ENCODE measurements at places on chromosomes 2 and 18.

DNA sequence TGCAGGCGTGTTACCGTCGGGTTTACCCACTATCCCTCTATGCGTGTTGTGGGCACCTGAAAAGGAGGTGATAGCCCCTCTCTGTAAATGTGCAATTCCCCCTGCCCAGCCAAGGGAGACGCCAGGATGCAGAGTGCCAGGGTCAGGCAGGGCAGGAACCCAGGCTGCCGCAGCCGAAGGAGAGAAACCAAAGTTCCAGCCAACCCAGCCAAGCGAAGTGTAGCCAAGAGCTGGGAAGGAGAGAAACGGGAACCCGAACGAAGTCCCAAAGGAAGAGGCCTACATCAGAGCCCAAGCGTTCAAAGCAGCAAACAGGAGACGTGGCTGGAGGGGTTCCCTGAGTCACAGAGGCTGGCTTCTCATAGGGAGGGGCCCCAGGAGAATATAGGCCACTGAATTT lies 24.2 kb upstream of the SPR start:
- no peak overlapping the region for H3K27ac ChIP-seq
- no peaks in the 10 kb centered on the region for H3K4me1 ChIP-seq
- DNase-seq: no peak
- H3K36me3 ChIP-seq: no peaks in the 10 kb centered on the region

GRCh38 chr2:191496838-191497237 lies 181.1 kb upstream of the NABP1 start:
- H3K27ac ChIP-seq: no peak overlapping the region
- H3K4me3 ChIP-seq: no peak overlapping the region
- H3K4me1 ChIP-seq: no peaks in the 10 kb centered on the region
- no peak for DNase-seq
- H3K36me3 ChIP-seq: no peaks in the 10 kb centered on the region
- no peaks in the 10 kb centered on the region for H3K27me3 ChIP-seq

DNA sequence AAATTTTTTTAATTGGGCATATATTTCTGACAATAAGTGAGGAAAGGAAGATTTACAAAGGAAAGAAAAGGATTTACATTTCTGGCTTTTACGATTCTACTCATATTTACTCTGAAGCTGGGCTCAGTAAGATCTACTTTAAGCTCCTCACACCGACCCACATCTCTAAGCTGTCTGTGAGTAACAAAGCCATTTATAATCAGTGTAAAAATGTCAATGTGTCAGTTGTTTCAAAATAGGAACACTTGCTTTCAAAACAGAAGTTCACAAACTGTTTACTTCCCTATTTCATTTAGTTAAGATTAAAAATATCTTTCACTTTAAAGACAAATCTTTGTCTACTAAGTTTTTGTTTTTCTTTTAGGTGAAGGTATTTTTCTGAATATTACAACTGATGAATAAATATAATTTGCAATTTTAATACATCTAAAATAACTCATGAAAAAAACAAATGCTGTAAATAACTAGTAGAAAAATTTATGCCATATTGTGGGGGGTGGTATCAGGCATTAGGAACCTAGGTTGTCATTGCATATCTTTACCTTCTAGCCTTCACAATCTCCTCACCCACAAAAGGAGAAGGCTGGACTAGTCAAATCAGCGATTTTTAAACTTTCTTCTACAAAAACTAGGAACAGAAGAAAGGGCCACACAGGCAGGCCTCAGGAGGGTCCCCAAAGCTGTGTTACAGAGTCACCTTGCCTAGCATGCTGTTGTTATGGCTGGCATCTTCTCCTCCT lies 64.5 kb downstream of the TMEM131 start:
- DNase-seq: no peak
- peaks cover 33% of the 10 kb centered on the region for H3K4me1 ChIP-seq
- no peaks in the 10 kb centered on the region for H3K27me3 ChIP-seq
- no peak overlapping the region for H3K4me3 ChIP-seq
- no peak overlapping the region for H3K27ac ChIP-seq
- no peaks in the 10 kb centered on the region for H3K36me3 ChIP-seq

DNA sequence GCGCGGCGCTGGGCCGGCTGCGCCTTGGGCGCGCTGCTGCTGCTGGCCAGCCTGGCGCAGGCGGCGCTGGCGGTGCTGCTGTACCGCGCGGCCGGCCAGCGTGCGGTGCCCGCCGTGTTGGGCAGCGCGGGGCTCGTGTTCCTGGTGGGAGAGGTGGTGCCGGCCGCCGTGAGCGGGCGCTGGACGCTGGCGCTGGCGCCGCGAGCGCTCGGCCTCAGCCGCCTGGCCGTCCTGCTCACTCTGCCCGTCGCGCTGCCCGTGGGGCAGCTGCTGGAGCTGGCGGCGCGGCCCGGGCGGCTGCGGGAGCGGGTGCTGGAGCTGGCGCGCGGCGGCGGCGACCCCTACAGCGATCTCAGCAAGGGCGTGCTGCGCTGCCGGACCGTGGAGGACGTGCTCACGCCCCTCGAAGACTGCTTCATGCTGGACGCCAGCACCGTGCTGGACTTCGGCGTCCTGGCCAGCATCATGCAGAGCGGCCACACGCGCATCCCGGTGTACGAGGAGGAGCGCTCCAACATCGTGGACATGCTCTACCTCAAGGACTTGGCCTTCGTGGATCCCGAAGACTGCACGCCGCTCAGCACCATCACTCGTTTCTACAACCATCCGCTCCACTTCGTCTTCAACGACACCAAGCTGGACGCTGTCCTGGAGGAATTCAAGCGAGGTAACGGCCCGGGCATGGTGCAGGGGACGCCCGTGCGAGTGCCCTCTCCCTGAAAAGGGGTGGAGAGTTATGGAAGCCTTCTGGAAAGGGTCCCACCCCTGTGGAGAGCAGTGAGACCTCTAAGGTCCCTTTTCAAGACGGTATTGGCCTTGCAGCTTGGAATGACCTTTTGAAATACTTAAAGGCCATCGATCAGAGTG lies 1.0 kb downstream of the CNNM3 start:
- peak overlapping the region; percentile 94 for H3K27ac ChIP-seq
- H3K4me3 ChIP-seq: peak overlapping the region; percentile 89
- no peaks in the 10 kb centered on the region for H3K27me3 ChIP-seq

DNA sequence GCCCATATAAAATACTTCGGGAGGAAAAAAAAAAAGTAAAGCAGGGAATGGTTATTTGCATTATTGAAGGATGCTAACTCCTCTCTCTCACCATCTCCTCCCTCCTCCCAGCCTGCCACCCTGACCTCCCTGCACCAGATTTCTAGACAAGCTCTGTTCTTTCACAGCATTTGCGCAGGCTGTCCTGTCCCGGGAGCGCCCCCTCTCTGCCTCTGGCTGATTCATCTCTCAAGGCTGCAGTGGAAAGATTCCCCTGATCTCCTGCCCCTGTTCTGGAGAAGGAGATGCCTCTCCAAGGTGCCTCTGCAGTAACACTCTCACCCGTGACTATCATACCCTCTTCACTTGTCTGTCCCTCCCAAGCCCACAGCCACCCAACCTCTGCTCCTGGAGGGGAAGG lies 38.5 kb downstream of the COL4A4 start:
- H3K36me3 ChIP-seq: peaks cover 1% of the 10 kb centered on the region
- DNase-seq: no peak
- H3K4me3 ChIP-seq: no peak overlapping the region
- H3K27ac ChIP-seq: no peak overlapping the region
- H3K4me1 ChIP-seq: no peaks in the 10 kb centered on the region

DNA sequence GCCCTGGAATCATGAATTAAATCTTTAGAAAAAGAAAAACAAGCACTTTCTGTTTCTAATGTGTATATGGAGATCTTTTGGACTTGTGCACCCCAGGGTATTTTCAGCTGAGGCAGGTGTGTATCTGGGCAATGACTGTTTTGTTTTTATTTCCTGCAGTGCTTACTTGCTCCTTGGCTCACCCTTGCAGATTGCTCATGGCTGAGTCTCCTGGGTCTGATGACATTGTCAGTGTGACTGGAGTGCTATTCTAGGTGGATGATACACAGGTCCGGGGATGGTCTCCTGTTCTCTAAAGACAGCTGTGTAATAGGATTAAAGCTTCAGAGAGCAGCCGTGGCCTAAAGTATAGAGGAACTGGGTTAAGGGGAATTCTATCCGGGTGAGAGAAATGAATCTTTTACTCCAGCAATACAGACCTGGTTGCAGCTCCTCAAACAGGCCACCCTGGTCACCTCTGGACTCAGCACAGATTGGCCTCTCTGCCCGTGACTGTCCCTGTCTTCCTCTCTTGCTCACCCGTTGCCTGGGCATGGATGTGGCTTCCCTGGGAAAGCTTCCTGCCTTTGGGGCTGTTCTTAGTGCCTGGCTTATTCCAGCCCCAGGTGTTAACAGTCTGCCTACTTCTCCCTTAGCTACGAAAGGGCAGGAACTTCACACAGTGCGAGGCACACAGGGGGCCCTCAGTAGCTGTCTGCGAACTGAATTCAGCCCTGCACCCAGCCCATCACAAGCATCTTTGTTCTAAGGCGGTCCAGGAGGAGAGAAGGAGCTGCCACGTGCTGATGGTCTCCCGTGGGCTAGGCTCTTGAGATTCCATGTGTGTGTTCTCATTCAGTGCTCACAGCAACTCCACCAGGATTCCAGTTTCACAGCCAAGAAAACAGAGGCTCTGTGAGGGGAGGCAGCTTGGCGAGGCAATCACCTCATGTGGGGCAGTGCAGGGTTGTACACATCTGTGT lies 84.3 kb downstream of the ACOXL start:
- H3K27me3 ChIP-seq: no peaks in the 10 kb centered on the region
- no peak for DNase-seq
- H3K27ac ChIP-seq: no peak overlapping the region
- no peak overlapping the region for H3K4me3 ChIP-seq
- no peaks in the 10 kb centered on the region for H3K36me3 ChIP-seq

GRCh38 chr2:62826141-62826540 lies 120.6 kb downstream of the EHBP1 start:
- peaks cover 10% of the 10 kb centered on the region for H3K36me3 ChIP-seq
- H3K4me1 ChIP-seq: peaks cover 2% of the 10 kb centered on the region
- no peak for DNase-seq
- H3K27ac ChIP-seq: no peak overlapping the region
- no peak overlapping the region for H3K4me3 ChIP-seq
- H3K27me3 ChIP-seq: no peaks in the 10 kb centered on the region

- no peaks in the 10 kb centered on the region for H3K36me3 ChIP-seq
- H3K4me3 ChIP-seq: no peak overlapping the region
- no peaks in the 10 kb centered on the region for H3K4me1 ChIP-seq
- no peak overlapping the region for H3K27ac ChIP-seq
- no peak for DNase-seq
Observed at GRCh38 chr2:53460937-53461336, 306.7 kb upstream of the CHAC2 start.

DNA sequence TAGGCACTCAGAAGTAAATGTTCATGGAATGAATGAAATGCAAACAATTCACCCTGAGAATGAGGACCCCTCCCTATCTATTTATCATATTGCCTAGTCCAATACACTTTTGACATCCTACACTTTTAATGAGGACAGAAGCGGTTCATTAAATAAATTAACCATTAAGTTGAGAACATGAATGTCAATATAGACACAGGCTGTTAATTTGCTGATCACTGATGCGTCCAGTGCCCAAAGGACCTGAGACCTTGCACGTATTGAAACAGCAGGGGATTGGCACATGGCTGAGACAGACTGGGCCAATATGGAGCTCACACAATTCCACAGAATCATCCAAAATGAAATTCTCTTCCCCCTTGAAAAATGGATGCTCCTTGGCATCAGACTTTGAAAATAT lies 430.0 kb downstream of the SLC4A3 start:
- no peaks in the 10 kb centered on the region for H3K27me3 ChIP-seq
- H3K4me3 ChIP-seq: no peak overlapping the region
- no peak overlapping the region for H3K27ac ChIP-seq

- peak; percentile 76 for DNase-seq
- H3K27ac ChIP-seq: no peak overlapping the region
- H3K27me3 ChIP-seq: no peaks in the 10 kb centered on the region
- no peaks in the 10 kb centered on the region for H3K36me3 ChIP-seq
- H3K4me3 ChIP-seq: no peak overlapping the region
- no peaks in the 10 kb centered on the region for H3K4me1 ChIP-seq
Observed at GRCh38 chr18:616380-616995, 19.7 kb downstream of the CLUL1 start.

GRCh38 chr18:79522451-79523205 lies 126.9 kb downstream of the NFATC1 start:
- no peaks in the 10 kb centered on the region for H3K36me3 ChIP-seq
- H3K4me1 ChIP-seq: peaks cover 3% of the 10 kb centered on the region
- H3K27ac ChIP-seq: no peak overlapping the region
- H3K4me3 ChIP-seq: no peak overlapping the region

GRCh38 chr2:201572846-201573508 lies 70.3 kb downstream of the TMEM237 start:
- DNase-seq: no peak
- H3K36me3 ChIP-seq: no peaks in the 10 kb centered on the region
- no peaks in the 10 kb centered on the region for H3K27me3 ChIP-seq
- no peak overlapping the region for H3K4me3 ChIP-seq

DNA sequence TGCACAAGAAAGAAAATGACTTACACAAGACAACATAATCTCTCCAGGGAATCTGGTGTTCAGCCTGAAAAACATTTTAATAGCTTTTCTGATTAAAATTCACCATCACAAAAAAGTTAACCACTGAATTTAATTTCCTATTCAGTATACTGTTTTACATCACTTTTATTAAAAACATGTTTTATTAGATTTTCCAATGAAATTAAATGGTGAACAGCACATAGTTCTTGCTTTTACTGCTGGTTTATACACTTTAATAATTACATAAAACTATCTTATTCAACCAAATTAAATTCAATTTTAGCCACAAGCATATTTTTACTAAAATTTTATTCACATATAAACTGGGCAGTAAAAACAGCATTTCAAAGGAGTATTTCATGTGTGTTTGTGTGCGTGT lies 138.3 kb downstream of the NOL4 start:
- H3K27me3 ChIP-seq: no peaks in the 10 kb centered on the region
- no peaks in the 10 kb centered on the region for H3K4me1 ChIP-seq
- no peak for DNase-seq
- H3K36me3 ChIP-seq: no peaks in the 10 kb centered on the region
- no peak overlapping the region for H3K27ac ChIP-seq

DNA sequence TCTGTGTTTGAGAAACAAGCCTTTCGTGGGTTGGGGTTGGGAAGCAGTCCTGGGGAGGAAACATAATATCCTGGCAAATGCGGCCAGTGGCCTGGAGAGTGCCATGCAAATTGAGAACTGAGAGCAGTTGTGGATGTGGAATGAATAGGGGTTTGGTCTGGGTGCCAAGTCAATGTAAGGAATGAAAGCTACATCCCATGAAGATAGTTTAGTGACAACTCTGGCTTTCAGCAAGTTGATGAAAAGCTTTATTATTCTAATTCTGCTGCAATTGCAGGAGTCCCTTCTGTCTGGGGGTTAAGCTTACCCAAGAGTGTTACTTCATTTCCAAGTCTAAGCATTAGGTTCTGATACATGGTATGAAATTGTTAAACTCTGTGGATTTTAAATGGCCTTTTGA lies 771.6 kb downstream of the DPP10 start:
- no peak overlapping the region for H3K4me3 ChIP-seq
- H3K4me1 ChIP-seq: no peaks in the 10 kb centered on the region
- H3K27ac ChIP-seq: no peak overlapping the region
- DNase-seq: no peak

DNA sequence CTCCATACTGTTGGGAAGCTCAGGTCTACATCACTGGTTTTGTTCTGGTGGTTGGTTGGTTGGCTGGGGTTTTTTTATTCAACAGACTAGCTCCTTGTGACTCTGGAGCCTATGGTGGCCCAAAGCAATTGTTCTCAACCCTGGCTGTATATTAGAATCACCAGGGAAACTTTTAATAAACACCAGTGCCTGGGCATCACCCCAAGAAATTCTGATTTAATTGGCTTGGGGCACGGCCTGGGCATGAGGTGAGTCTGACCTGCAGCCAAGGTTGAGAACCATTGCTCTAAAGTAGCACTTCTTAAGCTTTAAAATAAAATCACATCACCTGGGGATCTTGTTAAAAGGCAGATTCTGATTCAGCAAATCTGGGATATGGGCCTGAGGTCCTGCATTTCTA lies 184.1 kb downstream of the C1D start:
- no peak for DNase-seq
- H3K4me3 ChIP-seq: no peak overlapping the region
- no peaks in the 10 kb centered on the region for H3K27me3 ChIP-seq
- H3K4me1 ChIP-seq: no peaks in the 10 kb centered on the region
